ENCODE measurements at places on chromosomes 5 and 9.

- peak; percentile 42 for DNase-seq
Measured at GRCh38 chr5:179762079-179762780, 29.6 kb downstream of the MAML1 start.

DNA sequence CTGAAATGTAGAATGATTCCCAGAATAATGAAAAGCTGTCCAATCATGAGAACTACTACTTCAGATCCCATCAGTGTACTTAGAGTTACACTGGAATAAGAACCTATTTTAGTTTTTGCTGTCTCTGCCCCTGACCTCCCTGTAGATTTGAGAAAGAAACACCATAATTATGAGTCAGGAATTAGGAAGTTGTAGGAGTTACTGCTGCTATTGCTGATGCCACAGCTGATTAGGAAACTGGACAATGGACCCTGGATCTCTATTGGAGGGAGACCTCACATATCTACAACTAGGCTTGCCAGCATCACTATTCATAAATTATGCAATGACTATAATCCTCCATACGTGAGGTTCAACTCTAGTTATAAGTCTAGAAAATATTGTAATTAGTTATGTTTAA lies 48.8 kb upstream of the EDIL3 start:
- DNase-seq: no peak

DNA sequence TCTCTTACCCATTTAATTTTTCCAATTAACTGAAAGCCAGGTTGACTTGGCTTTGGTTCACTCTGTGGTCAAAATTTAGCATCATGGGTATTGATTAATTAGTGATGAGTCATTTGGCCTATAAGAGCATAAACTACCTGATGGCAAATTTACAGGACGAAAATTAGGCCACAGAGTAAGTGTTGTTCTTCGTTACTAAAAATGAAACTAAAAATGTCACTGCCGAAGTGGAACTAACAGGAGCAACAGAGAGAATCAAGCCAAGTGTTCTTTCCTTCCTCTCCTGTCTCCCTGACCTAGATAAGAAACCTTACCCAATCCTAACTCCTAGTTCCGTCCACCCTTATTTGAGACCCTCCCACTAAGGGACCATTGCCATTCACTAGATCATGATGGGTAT lies 176.9 kb downstream of the RAB3C start:
- DNase-seq: no peak

GRCh38 chr5:179798144-179798770 lies 4.5 kb downstream of the LTC4S start:
- DNase-seq: no peak

DNA sequence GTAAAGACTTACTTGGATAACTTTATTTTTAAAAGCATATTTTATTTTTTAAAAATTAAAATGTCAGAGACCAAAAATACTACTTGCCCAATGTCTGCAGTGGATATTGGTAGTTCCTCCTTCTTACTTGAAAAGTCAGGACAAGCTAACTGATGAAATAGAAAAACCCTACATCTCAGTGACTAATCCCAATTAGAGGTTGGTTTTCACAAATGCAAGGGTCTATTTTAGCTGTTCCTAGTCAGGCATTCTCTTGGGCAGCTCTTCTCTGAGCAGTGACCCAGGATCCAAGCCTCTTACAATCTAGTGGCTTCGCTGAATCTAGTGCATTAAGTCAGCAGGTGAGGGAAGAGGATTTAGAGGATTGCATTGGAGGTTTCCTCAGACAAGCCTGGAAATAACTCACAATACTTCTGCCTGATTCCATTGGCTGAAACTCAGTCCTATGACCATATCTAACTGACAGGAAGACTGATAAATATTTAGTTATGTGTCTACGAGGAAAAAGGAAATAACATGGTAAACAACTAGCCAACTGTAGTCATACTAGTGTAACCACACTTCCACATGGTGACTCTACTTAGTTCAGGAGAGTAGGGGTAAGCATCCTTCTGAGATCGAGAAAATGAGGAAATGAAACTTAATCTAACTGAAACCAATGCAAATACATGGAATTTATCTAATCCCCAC lies 34.2 kb upstream of the MIER3 start:
- DNase-seq: peak; percentile 63

DNA sequence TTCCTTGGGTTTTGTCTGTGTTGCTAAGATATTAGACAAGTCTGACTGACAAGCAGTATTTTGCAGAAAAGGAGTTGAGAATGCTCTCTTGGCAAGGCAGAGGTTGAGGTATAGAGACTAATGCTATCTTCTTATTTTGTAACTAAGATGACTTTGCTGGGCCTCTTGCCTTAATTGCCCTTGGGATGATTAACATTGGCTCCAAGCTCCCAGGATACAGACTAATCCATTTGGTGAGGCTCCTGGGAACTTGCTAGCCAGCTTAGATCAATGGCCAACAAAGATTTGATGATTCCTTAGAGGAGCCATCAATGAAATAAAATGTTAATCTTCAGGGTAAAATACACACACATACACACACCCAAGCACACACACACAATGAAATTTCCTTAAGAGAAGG lies 28.7 kb upstream of the AP3B1 start:
- no peak for DNase-seq

DNA sequence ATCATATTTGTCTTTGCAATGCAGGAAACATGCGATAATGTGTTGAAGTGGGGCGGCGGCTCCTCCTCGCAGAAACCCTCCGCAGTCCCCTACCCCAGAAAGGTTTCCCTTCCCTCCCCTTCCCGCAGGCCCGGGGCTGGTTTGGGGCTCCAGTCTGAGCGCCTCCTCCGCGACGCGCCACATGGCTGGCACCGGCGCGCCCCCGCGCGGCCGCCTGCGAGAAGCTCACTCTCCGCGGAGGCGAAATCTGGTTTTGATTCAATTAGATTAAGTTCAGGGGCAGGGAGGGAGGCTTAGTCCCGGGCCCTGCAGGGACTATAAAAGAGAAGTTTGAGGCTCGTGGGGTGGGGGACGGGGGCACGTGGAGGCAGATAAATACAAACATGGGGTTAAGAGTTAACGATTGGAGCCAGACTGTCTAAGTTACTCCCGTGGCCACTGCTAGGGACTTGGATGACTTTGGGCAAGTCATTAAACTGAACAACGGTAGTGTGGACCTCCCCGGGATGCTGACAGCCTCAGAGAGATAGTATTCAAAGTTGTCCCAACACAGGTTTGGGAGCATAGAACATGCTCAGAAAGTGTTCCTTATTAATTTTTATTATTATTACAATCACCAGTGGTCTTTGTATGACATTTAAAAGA lies 69.4 kb downstream of the MSX2 start:
- peak; percentile 3 for DNase-seq

DNA sequence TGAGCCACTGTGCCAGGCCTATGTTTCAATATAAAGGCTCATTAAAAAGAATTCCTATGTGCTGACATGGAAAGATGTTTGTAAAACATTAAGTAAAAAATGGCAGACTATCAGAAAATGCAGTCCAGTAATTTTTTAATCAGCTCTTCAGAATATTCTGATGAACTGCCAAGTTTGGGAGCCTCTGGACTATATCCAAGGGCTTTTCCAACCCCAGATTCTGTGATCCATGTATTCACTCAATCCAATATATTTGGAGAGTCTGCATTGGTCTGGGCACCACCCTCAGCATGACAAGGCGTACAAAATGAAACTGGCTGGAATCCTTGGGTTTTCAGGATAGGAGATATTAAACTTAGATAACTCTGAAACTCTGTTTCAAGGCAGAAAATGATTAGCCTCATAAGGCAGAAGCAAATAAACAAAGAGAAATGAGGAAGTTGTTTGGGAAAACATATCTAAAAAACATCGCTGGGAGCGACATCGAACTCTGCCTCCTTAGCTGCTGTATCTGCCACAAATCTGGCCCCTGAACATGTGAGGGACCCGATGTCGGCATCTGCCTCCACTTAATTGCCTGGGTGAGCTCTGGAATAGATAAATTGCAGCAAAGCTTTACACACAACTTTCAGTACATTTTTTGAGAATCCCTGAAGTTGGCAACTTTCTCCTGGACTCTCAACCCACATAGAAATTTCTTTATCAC lies 14.4 kb downstream of the PDE6A start:
- no peak for DNase-seq

DNA sequence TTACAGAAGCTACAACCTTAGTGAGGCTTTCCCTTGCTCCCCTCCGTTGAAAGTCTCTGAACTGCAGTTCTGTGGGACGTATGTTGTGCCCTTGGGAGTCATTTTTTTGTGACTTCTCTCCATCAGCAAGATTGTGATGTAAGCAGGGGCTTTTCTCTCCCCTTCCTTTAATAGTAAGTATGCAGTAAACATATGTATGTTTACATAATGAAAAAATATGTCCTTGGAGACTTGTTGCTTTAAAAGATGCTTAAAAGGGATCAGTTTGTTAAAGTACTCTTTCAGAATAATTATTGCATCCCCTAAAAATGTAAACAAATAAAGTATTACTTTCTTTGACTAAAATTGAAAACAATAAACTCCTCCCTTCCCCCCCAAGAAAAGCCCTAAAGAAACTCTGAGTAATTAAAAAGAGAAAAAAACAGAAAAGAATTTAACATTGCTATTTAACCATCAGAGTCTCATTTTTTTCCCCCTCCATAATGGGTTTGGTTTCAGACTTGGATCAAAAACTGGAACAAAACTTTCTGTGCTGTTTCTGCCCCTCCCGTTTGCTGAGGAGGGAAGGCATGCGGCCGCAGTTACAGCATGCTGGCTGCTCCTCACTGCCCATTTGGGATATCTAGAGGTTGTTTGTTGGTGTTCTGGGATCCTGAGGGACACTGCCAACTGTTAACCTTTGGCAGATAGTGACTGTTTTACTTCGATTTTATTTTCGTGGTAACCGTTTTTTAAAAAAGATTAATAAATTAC lies 40.2 kb downstream of the TRIO start:
- no peak for DNase-seq

- DNase-seq: peak; percentile 68
Measured at GRCh38 chr5:39570403-39571027, 145.7 kb upstream of the DAB2 start.

- peak; percentile 67 for DNase-seq
Measured at GRCh38 chr5:67020096-67020615, 176.4 kb downstream of the CD180 start.

GRCh38 chr9:4591123-4591500 lies 71.0 kb upstream of the PLPP6 start:
- DNase-seq: no peak

DNA sequence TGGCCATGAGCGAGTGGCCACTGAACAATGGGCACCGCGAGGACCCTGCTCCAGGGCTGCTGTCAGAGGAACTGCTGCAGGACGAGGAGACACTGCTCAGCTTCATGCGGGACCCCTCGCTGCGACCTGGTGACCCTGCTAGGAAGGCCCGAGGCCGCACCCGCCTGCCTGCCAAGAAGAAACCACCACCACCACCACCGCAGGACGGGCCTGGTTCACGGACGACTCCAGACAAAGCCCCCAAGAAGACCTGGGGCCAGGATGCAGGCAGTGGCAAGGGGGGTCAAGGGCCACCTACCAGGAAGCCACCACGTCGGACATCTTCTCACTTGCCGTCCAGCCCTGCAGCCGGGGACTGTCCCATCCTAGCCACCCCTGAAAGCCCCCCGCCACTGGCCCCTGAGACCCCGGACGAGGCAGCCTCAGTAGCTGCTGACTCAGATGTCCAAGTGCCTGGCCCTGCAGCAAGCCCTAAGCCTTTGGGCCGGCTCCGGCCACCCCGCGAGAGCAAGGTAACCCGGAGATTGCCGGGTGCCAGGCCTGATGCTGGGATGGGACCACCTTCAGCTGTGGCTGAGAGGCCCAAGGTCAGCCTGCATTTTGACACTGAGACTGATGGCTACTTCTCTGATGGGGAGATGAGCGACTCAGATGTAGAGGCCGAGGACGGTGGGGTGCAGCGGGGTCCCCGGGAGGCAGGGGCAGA lies 53.3 kb downstream of the JADE2 start:
- no peak for DNase-seq

DNA sequence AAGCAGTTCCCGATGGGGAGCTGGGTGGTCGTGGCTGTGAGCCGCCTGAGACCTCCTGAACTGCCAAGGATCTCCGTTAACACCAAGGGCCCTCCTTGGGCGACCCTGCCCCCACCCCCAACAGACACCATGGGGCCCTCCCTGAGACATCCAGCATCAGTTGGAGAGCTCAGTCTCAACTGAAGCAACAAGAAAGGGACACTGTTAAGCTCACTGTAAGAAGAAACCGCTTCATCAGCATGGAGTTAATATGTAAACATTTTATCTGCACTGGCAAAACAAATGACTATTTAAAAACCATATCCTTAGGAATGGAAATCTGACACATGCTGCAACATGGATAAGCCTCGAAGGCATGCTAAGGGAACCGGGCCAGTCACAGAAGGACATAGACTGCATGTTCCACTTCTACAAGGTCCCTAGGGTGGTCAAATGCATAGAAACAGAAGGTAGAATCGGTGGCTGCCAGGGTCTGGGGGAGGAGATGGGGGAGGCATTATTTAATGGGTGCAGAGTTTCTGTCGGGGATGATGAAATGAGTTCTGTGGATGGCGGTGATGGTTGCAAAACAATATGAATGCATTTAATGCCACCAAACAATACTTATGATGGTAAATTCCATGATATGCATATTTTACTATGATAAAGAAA lies 47.4 kb downstream of the ROR2 start:
- no peak for DNase-seq

GRCh38 chr5:78514427-78515330 lies 133.9 kb downstream of the LHFPL2 start:
- no peak for DNase-seq

DNA sequence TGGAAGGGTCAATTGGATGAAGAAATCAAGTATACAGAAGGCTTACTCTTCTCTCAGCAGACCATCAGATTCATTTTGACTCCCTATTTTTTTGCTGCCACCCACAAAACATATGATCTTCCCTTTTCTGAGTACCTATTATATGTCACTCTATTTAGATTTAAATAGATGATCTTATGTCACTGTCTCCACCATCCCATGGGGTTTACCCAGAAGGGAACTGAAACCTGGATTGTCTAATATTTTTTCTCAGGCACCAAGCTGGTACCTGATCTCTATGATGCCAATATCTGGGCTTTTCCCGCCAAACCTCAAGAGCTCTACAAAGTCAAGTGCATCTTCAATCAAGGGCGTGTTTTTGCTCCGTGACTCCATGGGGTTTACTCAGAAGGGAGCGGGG lies 118.7 kb downstream of the GAS1 start:
- DNase-seq: no peak

DNA sequence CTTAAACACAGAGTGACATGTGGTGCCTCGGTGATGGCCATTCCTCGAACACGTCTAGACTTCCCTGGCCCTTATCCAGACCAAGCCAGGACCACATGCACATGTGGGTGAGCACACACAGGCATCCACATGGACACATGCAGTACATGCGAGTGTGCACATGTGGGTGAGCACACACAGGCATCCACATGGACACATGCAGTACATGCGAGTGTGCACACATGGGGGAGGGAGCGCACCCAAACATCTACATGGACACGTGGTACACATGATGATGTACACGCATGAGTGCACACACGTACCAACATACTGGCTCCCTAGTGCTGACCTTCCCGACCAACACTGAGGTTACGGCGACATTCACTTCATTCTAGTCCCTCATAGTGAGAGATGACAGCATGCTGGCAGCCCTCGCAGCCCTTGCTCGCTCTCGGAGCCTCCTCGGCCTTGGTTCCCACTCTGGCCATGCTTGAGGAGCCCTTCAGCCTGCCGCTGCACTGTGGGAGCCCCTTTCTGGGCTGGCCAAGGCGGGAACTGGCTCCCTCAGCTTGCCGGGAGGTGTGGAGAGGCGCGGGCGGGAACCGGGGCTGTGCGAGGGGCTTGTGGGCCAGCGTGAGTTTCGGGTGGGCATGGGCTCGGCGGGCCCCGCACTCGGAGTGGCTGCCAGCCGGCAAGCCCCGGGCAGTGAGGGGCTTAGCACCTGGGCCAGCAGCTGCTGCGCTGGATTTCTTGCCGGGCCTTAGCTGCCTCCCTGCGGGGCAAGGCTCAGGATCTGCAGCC lies 186.8 kb downstream of the HSPA4 start:
- DNase-seq: no peak

Data from renal cortical epithelial cell (primary cell).